B cell (primary cell): ENCODE measurements at places on chromosomes 16 and 17.

DNA sequence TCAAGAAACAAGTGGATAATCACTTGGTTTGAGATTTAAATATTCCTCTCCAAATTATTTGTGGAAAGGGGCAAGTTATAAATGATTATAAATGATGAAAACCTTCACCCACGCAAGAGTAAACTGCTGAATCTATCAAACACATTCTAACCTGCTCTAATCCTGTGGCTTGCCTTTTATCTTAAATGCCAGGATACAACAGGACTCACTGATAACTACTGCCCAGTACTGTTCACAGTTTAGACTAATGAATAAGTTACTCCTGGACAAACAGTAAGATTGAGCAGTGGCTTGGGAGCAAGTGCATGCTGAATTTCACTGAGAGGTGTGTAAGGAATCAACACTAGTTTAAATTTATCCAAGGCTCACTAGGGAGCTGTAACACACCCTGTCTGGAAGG is 31.1 kb downstream of the IGF2BP1 start:
- no peak for DNase-seq

GRCh38 chr17:6452471-6453266 is 8.4 kb downstream of the PIMREG start:
- DNase-seq, result no peak

- DNase-seq, result no peak
Measured at GRCh38 chr17:72806011-72806410, 286.5 kb downstream of the SLC39A11 start.

DNA sequence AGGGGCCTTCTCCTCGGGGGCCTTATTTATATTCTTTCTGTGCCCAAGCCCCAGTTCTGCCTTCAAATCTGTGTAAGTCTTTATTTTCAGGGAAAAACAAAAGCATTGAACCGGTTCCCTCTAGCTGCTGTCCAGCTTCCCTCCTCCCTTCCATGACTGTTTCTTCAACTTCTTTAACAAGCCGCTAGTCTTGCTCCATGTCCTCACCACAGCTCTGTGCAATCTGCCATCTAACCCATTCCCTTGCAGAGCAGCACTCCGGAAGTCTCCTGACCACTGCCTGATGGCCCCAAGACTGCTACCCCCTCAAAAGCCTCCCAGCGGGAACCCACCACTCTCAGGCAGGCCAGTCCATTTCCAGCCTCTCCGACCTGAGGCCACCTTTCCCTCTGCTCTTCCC is 16.9 kb downstream of the EMC8 start:
- no peak for DNase-seq

- no peak for DNase-seq
Measured at GRCh38 chr16:9441012-9441411, 349.6 kb downstream of the HAPSTR1 start.

- peak; percentile 59 for DNase-seq
Measured at GRCh38 chr16:17469741-17470181, 999 bp downstream of the XYLT1 start.

GRCh38 chr16:87229230-87230188 is 87.7 kb downstream of the C16orf95 start:
- DNase-seq, result no peak

DNA sequence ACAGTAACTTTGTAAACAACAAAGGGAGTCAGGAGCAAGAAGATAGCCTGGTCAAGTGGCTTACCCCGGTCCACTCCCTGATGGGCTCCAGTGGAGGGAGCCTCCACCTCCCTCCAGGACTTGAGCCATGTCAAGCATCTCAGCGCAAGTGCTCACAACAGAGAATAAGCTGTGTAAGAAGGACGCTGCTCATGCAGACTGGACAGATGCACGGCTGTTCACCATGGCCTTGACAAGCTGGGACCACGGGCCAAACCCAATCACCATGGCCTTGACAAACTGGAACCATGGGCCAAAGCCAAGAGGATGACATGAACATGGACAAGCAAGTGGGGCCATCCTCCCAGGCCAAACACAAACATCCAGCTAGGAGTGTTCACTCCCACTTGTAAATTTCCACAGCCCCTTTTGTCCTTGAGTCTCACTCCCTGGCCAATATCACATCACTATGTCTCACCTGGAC is 3.4 kb upstream of the PITPNM3 start:
- DNase-seq, result no peak

GRCh38 chr17:15945527-15946191 is 729 bp downstream of the ADORA2B start:
- DNase-seq, result no peak

DNA sequence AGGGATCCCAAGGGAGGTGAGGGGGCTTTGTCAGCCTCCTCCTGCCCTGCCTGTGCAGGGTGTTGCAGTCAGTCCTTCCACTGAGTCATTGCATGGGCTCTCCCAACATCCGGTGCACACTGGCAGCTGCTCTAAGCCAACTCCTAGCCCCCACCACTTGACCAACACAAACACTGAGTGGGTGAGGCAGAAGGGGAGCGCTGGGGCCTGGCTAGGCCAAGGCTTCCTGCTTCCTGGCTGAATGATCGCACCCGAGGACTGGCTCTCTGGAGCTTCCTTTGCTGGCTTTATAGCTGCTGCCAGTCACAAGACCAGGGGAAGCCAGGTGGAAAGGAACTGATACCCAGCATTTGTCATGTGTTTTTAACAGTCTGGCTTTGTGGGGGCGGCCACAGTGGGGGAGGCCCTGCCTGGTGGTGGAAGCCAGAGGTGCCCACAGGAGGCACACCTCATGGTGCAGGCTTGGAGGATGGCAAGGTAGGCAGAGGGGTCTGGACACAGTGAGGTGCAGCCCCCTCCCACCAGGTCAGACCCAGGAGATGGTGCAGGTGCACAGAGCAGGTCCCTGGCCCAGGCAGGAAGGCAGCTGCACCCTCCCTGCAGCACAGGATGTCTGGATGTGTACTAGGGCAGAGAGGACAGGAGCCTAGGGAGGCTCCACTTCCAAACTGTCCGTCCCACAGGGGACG is 6.8 kb downstream of the MPG start:
- DNase-seq, result peak; percentile 87

DNA sequence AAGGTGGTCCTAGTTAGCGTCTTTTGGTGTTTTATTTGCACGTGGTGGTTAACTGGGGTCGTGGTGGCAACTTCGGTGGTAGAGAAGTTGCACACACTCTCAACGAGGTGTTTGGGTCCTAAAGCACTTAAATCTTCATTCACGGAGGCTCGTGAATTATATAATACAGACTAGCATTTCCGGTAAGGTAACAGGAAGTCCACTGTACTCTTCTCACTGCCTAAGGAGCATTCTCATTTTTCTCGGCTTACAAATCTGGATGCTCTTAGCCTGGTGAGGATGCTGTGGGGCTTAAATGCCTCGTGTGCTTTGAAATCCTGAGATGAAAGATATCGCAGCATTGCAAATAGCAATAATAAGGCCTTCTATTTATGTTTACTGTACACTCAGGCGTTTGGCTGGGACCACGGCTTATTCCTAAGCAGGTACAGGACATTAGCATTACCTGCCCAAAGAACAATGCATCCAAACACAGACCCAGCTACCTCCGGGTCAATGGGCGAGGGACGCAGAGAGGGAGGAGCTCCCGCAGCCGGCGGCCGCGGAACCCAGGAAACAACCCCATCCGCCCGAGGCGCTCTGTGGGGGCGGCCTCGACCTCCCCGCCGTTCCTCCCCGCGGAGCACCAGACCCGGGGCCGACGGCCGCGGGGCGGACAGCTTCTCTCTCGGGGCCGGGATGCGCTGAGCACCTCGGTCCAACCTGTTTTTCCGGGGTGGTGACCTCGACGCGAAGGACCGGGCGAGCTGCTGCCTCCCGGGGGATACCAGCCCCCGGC is 856 bp downstream of the DNAJA2 start:
- no peak for DNase-seq

- no peak for DNase-seq
Measured at GRCh38 chr17:15307710-15308111, 33.7 kb downstream of the TEKT3 start.

- no peak for DNase-seq
Measured at GRCh38 chr16:86994651-86995171, 322.5 kb downstream of the C16orf95 start.

DNA sequence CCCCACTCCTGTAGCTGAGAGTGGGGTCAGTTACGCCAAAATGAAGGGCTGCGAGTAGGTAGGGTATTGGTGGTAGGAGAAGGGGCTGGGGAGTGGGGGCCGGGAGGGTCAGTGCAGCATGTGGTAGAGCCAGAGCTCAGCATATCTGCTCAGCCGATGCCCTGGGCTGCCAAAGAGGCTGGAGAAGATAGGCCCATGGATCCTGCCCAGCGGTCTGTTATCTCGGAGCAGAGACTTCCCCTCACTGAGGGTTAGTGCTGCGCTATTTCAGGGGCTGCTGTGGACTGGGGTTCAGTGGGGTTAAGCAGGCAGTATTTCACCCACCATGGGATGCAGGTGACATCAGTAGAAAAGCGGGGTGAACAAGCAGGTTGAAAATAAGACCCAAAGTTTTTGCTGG is 19.7 kb downstream of the RHBDL3 start:
- no peak for DNase-seq

GRCh38 chr17:19387921-19388521 is 1.0 kb upstream of the MFAP4 start:
- no peak for DNase-seq
